ENCODE measurements at places on chromosomes 3 and 15.

GRCh38 chr3:4666071-4666470 is 172.9 kb downstream of the ITPR1 start:
- DNase-seq = no peak

DNA sequence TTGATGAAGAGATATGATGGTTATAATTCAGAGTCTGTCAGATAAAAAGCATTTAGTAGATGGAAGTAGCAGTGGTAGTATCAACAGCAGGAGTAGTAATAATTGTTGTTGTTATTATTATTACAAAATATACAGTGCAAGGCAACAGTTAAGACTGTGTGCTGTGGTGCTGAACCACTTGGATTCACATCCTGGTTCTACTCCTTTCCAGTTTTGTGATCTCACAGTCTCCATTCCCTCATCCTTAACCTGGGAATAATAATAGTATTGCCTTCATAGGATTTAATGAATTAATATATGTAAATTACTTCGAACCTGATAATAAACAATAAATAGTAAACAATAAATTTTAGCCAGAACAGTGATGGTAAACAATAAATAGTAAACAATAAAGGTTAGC is 37.1 kb upstream of the TSC22D2 start:
- DNase-seq = no peak

- DNase-seq = no peak
These were observed 170.7 kb downstream of the DIPK2A start for GRCh38 chr3:144142151-144142840.

DNA sequence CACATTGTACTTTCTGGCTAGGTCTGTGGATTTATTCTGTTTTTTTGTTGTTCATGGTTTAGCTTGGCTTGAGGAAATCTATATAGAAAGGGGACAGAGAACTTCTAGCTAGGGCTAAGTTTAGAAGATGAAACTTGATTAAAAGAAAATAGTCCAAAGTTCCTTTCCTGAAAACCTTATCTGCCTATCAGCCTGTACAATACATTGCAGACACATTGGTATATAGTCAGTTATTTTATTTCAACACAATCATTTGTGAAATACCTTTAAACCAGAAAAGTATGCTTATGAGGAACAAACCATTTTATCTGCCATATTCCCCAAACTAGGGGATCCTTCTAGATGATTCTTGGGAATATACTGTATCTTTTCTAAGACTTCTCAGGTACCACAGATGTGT is 147.3 kb upstream of the CGNL1 start:
- DNase-seq = no peak

DNA sequence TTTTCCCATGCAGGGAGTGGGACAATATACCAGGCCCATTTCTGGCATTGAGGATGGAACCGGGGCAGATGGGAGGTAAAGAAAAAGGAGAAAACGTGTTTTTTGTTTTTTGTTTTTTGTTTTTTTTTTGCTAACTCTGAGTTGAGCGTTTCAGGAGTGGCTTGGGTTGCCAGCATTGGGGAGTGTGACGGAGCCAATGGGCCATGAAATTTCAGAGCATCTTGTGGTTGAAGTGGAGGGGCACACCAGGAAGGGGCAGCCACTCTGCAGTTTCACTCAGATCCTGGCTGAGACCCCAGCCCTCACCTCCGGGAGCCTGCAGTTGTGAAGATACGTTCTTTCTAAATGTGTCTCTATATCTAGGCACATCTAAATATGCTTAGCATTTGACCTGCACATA is 240.5 kb downstream of the TLE3 start:
- DNase-seq = no peak

GRCh38 chr15:45664451-45664850 is 29.6 kb downstream of the SQOR start:
- DNase-seq = no peak

DNA sequence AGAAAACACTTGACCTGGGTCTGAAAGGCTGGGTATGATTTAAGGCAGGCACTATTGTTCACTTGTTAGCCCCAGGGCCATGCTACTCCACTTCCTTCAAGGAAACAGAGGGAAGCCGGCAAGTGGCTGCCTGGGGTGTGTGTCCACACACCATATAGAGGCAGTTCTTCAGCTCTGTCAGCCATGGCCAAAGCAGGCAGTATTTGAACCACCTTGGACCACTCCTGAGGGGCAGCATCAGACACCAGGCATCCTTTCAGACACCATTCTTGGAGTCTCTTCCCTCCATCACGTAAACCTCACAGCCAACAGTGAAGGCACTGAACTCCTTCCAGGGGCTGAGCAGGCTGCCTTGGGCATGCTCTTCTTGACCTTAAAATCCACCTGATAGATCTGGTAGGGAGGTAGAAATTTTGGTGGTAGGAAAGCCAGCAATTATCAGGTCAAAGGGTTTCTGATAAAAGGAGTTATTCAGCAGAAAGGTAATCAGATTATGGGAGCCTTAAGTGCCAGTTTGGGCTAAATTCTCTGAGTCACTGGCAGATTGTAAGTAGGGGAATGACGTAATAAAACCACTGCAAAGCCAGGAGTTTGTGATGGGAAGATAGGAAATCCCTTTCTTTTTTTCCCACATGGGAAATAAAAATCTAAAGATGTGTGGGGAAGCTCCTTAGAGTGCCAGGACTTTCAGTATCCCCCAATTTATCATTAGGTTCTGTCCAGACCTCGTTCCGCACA is 20.2 kb downstream of the TGFBR2 start:
- DNase-seq = no peak
